Stimulated activated CD4-positive, alpha-beta T cell treated with anti-CD3 and anti-CD28 coated beads, TNF-alpha, amount 100 ng/mL, for 24 hours (primary cell): ENCODE measurements at places on chromosomes 16 and 17.

DNA sequence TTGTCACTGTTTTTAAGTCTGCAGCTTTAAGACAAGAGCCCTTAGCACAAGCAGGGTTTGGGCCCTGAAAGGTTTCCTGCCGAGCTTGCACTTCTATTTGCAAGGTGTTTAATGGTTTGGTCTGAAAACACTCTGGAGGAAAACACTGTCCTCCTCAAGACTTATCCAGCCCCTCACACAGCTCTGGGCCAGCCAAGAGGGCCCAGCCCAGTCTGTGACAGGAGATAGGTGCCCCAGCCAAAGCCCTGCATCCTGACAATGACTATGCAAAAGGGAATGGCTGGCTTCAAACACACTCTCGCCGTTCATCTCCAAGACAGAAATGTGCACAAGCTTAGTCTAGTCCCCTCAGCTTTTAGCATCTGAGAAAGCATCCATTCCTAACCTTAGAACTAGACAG lies 26.9 kb downstream of the MPG start:
- DNase-seq: no peak

DNA sequence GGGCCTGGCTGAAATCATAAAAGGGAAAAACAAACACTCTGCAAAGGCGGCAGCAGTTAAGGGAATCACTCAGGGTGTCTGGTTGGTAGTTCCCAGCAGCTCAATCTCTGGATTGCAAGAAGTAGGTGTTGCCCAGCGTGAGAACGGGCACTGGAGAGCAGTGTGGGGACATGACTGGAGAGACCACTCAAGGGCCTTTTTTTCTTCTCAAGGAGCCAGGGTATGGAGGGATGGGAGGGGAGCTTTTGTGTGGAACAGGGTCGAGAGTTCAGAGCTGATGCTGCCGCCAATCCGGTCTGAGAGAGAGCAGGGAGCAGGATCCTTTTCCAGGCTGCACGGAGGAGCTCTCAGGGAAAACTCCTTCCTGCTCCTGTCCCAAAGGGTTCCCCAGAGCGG lies 15.2 kb downstream of the SCNN1B start:
- DNase-seq: no peak

GRCh38 chr17:79916991-79917901 lies 78.0 kb upstream of the CBX4 start:
- no peak for DNase-seq

GRCh38 chr17:44956998-44957981 lies 9.7 kb upstream of the KIF18B start:
- DNase-seq: no peak

- no peak for DNase-seq
Observed at GRCh38 chr16:49961089-49961488, 63.9 kb upstream of the CNEP1R1 start.

DNA sequence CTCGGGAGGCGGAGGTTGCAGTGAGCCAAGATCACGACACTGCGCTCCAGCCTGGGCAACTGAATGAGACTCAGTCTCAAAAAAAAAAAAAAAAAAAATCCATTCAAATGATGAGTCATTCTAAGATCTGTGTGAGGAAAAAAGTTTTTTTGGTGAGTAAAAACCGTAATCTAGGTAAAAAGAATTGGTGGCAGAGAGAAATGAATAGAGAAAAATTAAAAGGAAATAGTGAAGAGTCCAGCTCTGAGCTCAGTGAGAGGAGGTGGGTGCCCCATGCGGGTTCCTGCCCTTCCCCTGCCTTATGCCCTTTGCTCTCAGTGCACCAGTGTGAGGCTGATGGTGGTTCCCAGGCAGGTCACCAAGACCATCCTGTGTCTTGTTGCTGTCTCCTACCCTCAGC lies 20.9 kb downstream of the GAN start:
- no peak for DNase-seq

DNA sequence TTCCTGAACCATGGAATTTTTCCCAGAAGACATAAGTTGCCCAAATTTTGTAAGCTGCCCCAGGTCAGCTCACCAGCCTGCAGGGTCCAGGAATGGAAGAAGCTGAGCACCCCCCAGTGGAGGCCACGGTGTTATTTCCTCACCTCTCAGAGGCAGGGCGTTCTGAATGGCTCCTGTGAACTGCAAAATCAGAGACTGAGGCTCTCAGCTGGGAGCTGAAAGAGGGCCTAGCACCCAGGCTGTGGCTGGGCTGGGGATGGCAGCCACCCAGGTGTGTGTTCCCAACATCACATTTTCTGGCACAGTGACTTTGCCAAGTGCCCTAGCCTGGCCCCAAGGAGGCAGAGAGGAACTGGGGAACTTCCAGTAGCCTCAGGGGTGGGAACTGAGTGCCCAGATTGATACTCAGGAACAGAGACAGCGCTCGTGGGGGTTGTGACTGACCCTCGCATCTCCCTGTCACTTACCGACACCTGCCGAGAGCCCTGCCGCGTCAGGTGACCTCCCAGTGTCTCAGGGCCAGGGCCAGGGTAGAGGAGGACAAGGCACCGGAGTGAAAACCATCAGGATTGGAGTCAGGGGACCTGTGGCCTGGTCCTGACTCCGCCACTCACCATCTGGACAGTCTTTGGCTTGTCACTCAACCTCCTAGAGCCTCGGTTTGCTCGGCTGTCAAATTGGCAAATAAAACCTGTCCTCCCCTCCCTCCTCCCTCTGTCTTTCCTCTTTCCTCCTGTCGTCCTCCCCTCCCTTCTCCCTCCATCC lies 11.3 kb downstream of the CACNG4 start:
- no peak for DNase-seq

DNA sequence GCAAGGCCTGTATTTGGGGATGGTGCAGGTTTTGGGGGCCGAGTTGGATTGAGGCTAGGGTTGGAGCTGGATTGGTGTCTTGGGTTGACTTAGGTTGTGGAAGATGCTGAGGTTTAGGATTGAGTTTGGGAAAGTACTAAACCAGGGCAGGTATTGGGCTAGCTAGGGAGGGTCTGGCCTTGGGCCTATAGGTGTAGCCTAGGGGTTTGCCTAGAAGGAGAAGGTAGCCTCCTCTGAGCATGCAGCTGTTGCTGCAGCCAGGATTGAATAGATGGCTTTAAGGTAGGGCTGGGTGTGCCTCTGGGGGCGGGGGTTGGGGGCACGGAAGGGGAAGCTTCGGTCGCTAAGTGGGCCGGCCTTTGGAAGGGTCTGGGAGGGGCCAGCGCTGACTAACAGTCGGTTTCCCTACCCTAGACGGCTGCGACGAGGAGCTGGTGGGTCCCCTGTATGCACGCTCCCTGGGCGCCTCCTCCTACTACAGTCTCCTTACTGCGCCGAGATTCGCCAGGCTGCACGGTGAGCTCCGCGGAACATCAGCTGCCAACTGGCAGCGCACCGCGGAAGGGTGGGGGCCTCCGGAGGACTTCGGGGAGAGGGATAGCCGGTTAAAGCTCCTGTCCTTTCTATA lies 1.2 kb downstream of the CNTNAP1 start:
- DNase-seq: no peak

GRCh38 chr17:20228410-20228809 lies 219.3 kb downstream of the SPECC1 start:
- DNase-seq: no peak

GRCh38 chr17:16489431-16489830 lies 2.6 kb downstream of the LRRC75A start:
- DNase-seq: no peak
